KBM-7 (cell line): ENCODE measurements at places on chromosomes 7 and 10.

GRCh38 chr10:131770946-131771633, 129.7 kb upstream of the PPP2R2D start:
- DNase-seq: no peak

DNA sequence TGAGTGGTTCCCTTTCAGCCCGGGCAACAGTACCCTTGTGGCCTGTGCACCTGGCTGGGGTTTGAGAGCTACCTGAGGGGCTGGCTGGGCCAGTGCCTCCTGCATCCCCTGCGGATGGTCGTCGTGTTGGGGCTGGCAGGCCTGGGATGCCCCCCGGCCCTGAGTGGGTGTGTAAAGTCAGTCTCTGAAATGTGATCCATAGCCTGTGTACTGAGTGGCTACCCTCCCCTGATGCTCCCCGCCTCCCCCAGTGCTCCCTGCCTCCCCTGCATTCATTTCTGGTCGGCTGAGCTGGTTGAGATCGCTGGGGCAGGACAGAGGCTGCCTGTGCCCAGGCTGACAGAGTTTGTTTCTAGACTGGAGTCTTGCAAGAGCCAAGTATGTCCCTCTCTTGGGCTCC, 9.3 kb downstream of the ZNF316 start:
- no peak for DNase-seq

DNA sequence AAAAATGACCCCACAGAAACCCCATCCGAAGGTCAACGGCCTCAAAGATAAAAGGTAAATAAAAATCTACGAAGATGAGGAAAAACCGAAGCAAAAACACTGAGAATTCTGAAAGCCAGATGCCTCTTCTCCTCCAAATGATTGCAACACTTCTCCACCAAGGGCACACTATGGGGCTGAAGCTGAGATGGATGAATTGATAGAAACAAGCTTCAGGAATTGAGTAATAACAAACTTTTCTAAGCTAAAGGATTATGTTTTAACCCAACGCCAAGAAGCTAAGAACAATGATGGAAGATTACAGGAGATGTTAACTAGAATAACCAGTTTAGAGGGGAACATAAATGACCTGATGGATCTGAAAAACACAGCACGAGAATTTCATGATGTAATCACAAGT, 127.8 kb downstream of the MACC1 start:
- DNase-seq: no peak

DNA sequence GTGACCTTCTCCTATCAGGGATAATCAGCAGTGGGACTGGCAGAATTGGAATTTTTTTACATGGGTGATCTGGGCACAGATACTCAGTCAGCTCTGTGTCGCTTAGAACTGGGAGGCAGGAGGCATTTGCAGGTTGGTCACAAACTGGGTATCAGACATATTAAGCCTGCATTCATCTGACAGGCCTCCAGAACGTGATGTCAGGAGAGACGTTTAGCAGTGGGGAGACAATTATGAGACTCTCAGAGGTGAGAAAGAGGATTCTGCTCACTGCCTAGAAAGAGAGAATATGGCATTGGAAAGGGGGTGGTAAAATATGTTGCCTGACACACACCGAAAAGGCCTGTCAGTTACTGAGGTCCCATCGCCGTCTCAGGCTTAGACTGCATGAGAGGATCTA, 717.6 kb upstream of the GALNT17 start:
- DNase-seq: no peak

GRCh38 chr7:87083865-87084519, 24.5 kb upstream of the ELAPOR2 start:
- no peak for DNase-seq

DNA sequence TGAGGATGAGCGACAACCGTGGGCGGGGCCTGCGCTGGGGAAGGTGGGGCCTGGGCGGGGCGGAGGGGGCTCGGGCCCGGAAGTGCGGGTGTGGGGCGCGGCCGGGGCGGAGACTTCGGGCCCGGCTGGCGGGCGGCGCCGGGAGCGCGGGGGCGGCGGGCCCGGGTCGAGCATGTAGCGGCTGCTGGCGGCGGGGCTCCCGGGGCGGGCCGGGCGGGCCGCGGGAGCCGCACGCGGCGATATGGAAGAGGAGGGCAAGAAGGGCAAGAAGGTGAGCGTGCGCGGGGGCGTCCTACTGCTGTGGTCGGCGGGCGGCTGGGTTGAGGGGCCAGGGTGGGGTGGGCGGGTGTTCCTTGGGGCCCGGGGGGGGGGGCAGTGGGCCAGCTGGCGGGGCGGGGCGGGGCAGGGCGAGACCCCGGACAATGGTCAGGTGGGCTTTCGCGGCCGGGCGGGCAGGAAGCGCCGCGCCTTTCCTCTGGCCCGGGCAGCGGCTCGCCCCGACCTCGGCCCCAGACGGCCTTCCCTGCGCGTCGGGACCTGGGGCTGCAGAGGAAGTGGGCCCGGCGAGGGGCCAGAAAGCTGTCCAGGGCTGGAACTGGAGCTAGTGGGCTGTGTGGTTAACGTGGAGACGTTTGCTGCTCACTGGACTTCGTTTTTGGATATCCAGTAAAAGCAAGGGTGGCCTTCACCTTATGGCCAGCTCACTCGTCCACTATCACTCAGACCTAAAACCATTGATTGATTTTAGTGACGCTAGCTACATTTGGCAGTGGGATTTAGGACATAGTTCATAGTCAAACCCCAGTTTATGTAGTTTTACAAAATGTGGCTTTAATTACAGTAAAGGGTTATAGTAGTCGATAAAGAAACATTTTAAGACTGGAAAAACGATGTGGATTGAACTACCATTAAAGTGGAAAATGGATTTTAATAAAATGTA, at the start of gene CCM2:
Gene CCM2 (plus strand): TSS at position 109 of the 940 bp plus-strand sequence. CDS start 133 bp downstream, at position 242.
- no peak for DNase-seq

- no peak for DNase-seq
Observed at GRCh38 chr10:11437391-11438142, 173.9 kb downstream of the USP6NL start.

GRCh38 chr10:48976196-48976595, 36.6 kb upstream of the LRRC18 start:
- peak; percentile 4 for DNase-seq

GRCh38 chr7:129557686-129558481, 53.6 kb upstream of the NRF1 start:
- DNase-seq: no peak

GRCh38 chr7:154578336-154578735, 424.6 kb downstream of the PAXIP1 start:
- no peak for DNase-seq

DNA sequence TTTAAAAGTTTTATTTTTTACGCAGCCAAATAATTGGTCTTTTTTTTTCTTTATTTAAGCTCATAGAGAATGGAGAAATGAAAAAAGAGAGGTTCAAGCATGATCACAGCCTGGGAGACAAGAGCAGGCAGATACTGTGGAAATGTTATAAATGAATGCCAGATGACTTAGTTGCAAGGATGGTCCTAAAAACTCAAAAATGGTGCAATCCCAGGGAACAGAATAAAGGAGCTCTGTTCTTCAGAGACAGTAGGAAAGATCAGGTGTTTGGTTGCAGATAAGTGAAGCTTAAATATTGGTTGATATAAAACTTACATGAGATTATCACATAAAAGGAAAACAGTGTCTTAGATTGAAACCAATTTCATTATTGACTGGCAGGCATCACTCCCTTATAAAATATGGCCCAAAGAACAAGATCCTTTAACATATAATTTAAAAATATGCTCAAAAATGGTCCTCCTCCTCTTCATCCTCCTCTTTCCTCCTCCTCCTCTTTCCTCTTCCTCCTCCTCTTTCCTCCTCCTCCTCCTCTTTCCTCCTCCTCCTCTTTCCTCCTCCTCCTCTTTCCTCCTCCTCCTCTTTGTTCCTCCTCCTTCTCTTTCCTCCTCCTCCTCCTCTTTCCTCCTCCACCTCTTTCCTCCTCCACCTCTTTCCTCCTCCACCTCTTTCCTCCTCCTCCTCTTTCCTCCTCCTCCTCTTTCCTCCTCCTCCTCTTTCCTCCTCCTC, 18.6 kb downstream of the GNAT3 start:
- DNase-seq: no peak

GRCh38 chr7:68414631-68415425, 1183.4 kb upstream of the AUTS2 start:
- DNase-seq: no peak

DNA sequence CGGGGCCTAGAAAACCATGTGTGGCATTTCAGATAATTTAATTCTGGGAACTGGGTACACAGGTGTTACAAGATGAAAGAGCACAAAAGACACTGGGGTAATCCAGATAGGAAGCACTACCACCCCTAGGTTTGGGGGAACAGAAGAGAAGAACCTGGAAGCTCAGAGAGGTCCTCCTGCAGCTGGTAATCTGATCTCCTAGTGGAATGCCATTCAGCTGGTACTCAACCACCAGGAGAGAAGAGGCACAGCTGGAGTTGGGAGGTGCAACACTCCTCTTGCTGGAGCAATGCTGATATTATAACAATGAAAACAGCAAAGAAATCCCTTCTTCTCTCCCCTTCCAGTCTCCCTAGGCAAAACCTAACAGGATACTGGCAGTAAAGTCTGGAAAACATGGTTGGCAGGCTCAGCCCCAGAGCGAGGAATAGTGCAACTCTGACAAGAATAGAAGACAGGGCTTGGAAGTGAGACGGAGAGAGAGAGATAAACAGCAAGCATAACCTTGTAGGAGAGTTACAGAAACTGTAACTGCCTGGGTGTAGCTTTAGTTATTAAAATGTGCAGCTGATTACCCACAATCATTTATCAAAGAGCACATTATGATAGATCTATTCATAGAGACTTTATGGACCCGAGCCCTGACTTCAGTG, 35.0 kb downstream of the NRF1 start:
- DNase-seq: no peak

- DNase-seq: no peak
Observed at GRCh38 chr7:110974441-110974840, 116.5 kb upstream of the LRRN3 start.

GRCh38 chr10:21702633-21703111, 168.6 kb downstream of the MLLT10 start:
- DNase-seq: peak; percentile 53

DNA sequence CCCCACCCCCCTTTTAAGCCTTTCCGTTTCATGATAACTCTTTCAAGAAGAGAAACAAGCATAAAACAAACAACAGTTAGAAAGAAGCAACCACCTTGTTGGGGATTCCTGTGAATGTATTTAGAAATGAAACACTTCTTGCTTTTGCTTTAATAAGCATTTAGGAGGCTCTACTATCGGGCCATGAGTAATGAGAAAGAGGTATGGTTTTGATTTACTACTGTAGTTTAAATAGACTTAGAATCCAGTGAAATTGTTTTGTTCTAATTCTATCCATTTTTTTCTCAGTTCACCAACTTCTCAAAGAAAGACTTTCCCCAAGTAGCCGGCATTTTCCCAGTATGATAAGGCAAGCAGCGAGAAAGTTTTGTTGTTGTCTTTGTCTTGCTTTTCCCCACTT, 168.7 kb upstream of the HABP2 start:
- no peak for DNase-seq

- DNase-seq: no peak
Observed at GRCh38 chr7:50854247-50854646, 71.6 kb upstream of the GRB10 start.

DNA sequence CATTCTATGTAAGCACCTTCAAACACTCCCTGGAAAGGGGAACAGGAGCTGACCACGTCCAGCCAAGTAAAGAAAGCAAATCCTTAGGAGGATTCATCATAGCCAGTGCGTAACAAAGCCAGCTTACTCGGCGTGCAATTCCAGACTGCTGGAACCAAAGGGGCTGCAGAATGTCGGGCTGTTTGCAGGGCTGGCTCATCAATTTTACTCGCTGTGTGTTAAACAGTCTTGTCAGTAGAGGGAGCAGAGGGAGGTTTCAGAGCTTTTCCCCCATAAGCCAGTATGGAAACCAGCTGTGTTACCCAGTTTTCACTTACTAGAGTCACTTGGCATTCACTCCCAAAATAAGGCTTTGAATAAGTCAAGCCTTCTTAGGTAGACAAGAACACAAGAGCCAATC, 127.1 kb downstream of the KMT2E start:
- peak; percentile 24 for DNase-seq

- DNase-seq: no peak
Observed at GRCh38 chr10:74808501-74808900, 17.9 kb upstream of the KAT6B start.

DNA sequence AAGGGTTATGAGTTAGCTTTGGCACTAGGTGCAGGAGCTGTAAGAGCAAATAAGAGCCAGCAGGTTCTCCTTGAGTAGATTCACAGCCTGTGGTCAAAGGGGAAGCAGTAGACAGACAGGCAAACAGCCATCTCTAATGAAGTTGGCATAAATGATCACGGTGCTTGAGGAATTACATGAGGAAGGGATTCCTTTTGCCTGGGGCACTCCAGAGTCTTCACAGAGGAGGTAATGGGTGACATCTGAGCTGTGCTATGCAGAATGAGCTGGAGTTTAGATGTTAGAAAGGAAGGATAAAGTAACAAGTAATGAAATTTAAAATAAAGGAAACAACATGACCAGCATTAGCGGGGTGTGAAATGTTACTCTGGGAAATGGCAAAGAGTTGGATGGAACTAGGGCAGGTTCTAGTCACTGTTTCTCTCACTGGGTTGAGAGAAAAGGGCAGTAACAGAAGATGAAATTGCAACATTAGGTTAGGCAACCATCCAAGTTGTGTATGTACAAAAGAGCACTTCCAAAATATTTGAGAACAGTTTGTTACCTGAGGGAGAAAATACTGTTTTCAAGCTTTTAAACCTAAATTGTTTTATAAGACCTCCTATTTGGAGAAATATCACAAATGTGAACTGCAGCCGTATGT, 613.8 kb downstream of the PHTF2 start:
- DNase-seq: no peak

DNA sequence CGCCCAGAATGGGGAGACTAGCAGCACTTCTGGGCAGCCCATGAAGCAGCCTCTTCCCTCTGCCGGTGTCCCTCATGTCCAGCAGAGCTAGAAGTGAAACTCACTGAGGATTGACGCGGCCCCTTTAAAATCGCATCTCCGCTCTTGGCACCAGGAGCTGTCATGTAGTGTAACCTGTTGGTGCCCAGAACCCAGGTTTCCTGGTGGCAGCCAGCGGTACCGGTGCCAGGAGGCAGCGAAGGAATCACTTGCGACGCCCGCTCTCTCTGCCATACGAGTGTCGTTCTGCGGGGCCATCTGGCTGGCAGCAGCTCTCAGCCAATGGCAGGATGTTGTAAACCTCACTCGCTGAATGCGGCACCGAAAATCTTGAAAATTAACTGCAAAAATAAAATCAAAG, 82.7 kb downstream of the CUX1 start:
- DNase-seq: no peak

GRCh38 chr7:43725251-43725650, 4.1 kb downstream of the COA1 start:
- DNase-seq: no peak

DNA sequence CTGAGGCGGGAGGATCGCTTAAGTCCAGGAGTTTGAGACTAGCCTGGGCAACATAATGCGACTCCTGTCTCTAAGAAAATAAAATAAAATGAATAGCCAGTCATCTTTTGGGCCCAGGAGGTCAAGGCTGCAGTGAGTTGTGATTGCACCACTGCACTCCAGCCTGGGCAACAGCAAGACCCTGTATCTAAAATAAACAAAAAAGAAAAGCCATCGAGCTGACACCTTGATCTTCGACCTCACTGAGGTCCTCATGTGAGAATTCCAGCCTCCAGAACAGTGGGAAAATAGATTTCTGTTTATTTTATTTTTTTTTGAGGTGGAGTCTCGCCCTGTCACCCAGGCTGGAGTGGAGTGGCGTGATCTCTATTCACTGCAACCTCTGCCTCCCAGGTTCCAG, 301.5 kb upstream of the GALNT17 start:
- DNase-seq: no peak

GRCh38 chr10:65194555-65194954, 1673.4 kb downstream of the REEP3 start:
- no peak for DNase-seq

- no peak for DNase-seq
Observed at GRCh38 chr7:7771452-7771851, 53.0 kb upstream of the RPA3 start.
